ENCODE measurements at places on chromosomes 6 and 20.
A peak's percentile ranks its signal among the peaks of the same experiment; 100 is the strongest.

- no peak for DNase-seq
These were observed 592.1 kb upstream of the NRSN1 start for GRCh38 chr6:23533944-23534343.

DNA sequence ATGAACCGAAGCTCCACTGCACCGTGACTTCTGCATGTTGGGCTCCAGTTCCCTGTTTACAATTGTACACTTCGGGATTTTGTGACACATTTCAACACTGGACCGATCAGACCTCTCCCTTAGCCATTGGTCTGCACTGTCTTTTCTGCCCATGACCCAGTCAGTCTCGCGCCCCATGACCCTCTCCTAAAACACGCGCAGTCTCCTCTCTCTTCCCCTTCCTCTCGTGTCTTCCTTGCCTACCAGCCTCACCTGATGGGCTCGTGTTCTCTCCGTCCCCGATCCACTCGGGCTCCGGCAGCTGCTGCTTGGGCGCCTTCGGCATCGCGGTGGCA is 535 bp upstream of the ABCF1 start:
- peak; percentile 79 for DNase-seq

- no peak for DNase-seq
These were observed at the start of gene TAAR1 for GRCh38 chr6:132659082-132659481. TSS of gene TAAR1 (minus strand) at chr6:132659182. CDS start at chr6:132646003, 13,179 bp downstream.

GRCh38 chr6:169783971-169784820 is 32.8 kb downstream of the ERMARD start:
- DNase-seq: no peak

- no peak for DNase-seq
These were observed 17.1 kb upstream of the SMIM13 start for GRCh38 chr6:11076540-11076939.

- DNase-seq: no peak
These were observed 168.0 kb upstream of the LRFN2 start for GRCh38 chr6:40755046-40755681.

DNA sequence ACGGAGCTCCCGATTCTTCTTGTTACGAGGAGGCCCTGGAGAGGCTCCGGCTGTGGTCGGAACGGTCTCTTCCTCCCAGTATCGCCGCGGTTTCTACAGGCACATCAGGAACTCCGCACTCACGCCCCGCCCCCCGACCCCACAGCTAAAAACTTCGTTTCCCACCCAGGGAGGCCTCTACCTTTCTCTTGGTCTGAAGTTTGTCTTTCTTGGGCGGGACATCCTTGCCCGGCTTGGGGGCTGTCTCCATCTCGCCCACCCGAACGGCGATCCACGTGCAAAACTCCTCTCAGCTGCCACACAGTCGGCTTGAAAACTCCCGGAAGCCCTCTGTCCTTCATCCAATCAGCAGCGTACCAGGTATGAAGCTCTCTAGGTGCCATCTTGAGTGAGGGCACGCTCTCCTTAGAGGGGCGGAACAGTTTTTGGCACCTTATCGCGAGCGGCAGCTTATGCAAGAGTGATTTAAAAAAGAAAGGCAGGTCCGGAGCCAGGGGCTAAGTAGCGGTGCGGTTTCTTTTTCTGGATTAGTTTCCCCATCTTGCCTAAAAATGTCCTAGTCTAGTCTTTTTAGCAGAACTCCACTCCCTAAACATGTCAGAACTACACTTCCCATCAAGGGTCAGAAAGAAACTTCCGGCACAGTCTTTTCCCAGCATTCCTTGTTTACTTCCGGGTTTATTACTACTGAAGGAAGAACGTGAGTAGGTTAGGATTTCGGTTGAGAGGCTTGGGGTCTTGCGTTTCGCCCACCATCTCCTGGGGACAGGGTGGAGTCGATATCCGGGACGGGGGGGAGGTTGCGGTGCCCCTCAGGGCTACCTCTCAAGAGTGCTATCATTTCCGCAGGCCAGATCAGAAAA is at the start of the genes PFDN6 and WDR46:
PFDN6 (plus strand) TSS at position 681 of the 863 bp plus-strand sequence. CDS start 256 bp downstream, outside the sequence.
WDR46 (minus strand) TSS at position 319 of the 863 bp plus-strand sequence; CDS start at position 250, 69 bp downstream.
- peak; percentile 95 for DNase-seq

DNA sequence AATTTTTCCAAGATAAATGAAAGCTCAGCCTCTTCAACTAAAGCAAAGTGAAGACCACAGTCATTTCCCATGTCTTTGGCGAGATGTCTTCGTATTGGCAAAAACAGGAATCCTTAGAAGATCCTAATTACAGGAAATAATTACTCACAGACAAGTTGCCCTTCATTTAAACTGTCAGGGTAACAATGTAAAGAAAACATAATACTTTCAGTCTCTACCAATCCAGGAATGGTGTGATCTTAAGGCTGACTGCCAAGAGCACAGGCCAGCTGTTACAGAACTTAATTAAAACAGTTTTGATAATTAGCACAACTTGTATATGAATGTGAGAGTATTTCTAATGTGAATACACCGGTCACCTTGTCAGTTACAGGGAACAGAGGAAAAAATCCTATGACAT is 292.2 kb downstream of the PACRG start:
- no peak for DNase-seq

DNA sequence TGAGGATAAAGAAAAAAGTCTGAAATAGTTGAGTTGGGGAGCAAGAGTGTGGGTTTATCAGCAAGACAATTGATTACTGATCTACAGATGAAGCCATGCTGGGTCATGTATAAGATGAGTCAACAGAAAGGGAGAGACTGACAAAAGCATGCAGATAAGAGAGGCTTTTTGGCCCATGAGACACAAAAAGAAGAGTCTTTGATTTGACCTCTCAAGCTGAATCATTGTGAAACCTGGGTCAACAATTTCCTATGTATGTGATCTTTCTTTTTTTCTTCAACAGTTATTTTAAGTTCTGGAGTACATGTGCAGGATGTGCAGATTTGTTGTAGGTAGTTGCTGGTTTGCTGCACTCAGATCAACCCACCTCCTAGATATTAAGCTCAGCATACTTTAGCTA is 15.9 kb downstream of the RIMS1 start:
- DNase-seq: no peak

DNA sequence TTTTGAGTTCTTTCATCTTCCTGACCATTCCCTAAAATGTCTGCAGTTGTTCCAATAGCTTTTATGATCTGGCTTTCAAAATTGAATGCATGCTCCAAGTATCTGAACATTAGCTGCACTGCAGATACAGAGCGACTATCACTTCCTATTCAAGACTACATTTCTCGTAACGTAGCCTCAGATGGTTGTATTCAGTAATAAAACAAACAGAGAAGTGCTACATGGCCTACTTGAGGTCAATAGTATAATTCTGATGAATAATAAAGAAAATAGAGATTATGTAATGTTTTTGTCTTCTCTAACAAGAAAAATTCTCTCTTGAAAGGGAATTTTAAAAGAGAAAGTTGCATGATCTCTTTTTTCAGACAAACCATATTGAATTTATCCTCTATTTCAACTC is 333.9 kb upstream of the IRAK1BP1 start:
- no peak for DNase-seq

DNA sequence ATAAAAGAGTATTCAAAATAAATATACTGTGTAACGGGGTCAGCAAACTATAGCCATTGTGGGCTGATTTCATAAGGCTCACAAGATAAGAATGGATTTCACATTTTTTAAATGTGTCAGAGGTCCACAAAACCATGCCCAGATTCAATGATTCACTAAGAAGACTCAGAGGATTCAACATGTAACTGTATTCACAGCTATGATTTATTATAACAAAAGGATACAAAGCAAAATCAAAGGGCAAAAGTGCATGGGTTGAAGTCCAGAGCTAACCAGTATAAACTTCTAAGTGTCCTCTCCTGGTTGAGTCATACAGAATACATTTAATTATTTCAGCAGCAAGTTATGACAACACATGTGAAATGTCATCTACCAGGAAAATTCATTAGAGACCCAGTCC is 49.2 kb downstream of the TBC1D32 start:
- DNase-seq: no peak

DNA sequence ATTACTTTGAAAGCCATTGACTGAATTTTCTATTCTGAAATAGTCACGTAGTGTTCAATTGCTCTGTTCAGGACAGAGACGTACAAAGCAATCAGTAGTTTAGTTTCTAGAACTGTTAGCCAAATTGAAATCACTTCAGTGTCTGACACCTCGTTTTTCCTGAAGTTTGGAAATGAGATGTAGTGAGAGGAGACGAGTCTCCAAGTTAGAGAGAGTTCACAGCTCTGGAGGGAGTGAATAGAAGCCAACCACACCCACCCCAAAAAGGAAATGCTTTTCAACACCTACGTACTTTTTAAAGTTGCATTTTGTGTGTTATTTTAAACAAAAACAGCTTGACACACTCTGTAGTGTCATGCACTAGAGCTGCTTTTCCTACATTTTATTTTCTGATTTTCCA is 296.0 kb downstream of the ADGRG6 start:
- DNase-seq: no peak

DNA sequence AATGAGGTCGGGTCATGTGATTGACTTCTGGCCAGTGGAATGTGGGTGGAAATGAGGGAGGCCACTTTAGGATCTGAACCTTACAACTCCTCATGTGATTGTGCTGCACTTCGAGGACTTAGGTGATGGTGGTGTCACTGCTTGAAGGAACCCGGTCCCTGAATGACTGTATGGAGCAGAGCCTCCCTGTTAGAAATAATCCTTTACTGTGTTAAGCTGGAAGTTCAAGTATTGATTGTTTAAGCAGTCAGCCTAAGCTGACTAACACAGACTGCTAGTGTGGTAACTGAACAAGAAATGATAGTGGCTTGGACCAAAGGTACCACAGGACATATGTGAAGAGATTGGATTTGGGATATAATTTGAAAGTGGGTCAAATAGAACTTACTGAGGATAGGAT is 138.0 kb downstream of the OPN5 start:
- no peak for DNase-seq

DNA sequence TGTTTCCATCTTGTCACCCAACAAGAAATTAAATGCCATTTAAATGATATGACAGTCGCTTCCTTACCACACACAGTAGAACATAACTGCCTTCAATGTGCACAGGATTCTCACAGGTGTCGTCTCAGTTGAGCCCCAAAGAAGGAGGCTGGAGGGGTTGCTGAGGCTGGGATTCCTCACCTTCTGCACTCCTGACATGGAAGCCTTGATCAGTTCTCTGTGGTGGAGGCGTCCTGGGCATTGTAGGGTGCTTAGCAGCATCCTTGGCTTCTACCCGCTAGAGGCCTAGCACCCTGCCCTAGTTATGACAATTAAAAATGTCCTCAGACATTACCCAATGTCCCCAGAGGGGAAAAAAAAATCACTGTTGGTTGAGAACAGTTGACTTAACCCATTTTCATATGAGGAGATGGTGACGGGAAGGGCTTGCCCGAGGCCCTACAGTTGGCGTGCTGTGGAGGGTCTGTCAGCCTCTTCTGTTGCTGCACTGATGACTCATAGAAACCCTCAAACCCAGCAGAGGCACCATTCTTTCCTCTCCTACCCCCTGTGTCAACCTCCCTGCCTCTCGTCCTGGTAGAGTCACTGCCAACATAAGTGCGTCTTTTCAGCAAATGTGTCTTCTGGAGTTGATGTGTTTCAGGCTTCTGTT is 19.3 kb upstream of the ZNF831 start:
- no peak for DNase-seq

GRCh38 chr6:21885532-21886114 is 292.1 kb downstream of the SOX4 start:
- DNase-seq: no peak

GRCh38 chr6:11824986-11825385 is 46.4 kb upstream of the ADTRP start:
- DNase-seq: no peak

- DNase-seq: no peak
These were observed 79.6 kb downstream of the UTRN start for GRCh38 chr6:144364782-144365181.

DNA sequence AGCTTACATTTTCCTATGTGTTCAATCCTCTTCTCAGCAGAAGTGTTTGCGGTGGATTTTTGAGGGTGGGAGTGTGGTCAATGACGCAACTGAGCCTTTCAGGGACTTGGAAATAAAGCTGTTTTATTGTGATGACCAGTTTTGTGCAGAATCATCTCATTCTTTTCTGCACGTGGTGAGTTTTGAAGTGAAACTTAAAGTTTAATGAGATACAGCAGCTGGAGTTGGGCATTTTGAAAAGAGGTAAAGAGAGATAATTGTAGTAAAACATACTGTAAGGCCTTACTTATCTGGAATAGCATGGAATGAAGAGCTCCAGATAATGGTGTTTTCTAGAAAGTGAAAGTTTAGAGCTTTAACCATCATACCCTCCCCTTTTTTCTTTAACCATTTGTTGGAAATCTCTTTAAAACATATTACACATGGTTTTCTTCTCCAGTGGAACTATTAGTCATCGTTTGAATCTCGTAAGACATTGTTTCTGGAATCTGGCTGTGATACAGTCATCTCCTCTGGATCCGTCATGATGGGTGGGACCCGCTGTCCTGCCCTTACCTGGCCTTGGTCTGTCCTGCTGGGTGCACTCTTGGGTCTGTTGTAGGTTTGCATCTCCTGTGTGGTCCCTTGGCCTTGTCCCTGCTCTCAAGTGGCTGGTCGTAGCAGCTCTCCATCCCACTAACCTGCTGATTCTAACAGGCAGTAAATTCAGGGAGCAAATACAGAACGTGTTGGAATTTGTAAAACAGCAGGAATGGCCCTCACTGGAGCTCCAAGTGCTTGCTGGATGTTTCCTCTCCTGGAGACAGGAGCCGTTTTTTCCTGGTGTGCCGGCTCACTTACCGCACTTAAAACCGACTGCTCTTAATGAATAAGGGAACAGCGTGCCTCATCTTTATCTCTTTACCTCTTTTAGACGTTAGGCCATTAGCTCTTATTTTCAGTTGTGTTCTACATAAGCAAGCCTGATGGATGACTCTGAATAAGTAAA is 29.8 kb downstream of the UST start:
- DNase-seq: no peak

- DNase-seq: peak; percentile 60
These were observed 28.3 kb upstream of the SH3BGRL2 start for GRCh38 chr6:79602859-79603258.

DNA sequence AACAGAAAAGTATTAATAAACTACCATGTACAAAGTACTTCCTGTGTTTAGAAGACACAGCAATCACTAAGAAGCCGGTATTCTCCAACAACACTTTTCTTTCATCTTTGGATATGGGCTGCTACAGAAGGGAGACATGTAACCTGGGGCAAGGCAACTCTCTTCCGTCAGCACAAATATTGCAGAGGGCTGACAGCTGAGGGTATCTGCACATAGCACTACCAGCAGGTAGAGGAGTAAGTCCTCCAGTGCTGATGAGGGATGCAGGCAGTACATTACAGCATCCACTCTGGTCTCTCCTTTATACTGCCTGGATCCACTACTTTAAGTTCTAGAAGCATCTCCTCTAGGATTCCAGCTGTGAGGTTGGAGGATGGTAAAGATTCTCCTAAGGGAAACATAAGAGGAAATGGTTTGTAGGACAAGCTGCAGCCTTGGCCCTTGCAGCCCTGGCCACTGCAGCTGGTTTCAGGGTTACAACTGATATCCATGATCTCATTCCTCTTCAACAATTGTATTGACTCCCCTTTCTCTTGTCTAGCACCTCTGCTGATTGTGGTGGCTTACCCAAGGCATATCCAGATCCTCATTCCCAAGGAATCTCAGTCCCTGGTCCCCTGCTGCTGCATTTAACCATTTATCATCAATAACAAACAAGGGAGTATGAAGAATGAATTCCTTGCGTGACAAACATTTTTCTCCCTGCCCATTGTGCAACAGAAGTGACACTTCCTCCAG is 110.7 kb upstream of the ADGRF1 start:
- DNase-seq: no peak
